DND-41 (cell line): ENCODE measurements at places on chromosomes 5 and 9.

DNA sequence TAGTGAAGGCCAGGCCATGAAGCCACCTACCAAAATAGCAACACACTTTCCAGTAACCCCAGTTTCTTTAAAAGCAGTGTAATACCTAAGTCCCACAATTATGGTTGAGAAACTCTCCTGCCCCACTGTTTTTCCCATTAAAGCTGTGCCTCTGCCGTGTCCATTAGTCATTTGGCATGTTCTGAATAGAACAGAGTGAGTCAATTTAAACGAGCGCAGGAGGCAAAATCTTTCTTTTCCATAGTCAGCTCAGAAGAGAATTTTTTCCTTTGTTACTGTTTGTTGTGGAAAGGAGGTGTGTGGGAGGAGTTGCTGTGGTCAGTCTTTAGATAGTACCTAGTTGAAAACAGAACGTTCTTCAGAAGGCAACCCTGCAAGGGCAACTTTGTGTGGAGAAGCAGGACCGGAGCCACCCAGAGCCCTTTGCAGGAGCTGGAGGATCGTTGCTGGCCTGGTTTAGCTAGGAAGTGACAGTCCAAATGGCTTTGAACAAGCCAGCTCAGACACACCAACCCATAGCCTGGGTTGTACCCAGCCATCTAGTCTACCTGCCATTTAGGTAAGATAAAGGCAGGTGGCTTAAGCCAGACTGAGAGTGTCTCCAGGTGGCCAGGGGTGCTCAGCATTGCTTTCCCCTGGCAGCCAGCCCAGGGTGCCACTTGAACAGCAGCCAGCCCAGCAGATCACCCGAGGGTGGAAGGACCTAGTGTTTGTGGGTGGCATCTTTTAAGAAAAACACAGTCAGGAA is 30.4 kb downstream of the GADD45G start:
- no peak for DNase-seq

GRCh38 chr5:141969783-141970771 is 1.2 kb downstream of the RNF14 start:
- DNase-seq, result peak; percentile 24

- no peak for DNase-seq
Observed at GRCh38 chr5:176772271-176773210, 37.8 kb upstream of the UNC5A start.

GRCh38 chr5:142783601-142784341 is 13.6 kb downstream of the ARHGAP26 start:
- peak; percentile 33 for DNase-seq

DNA sequence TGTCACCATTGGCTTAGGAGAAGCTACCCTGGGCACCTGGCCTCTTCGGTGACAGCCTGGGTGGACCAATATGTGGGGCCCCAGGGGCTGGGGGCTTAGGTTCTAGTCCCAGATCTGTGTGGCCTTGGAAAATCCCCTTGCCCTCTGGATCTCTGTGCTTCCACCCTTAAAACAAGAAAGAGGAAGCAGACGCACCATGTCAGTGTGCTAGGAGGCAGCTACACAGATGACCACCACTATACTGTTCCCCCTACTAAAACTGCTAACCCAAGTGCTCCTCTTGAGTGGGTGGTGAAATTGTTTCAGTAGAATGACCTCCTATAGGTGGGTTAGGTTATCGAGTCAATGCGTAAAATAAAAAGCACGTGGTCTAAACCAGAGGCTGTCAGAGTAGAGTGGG is 31.0 kb downstream of the AFAP1L1 start:
- no peak for DNase-seq

GRCh38 chr5:58235299-58235698 is 224.6 kb downstream of the PLK2 start:
- no peak for DNase-seq

GRCh38 chr5:68843624-68844364 is 250.0 kb upstream of the SLC30A5 start:
- DNase-seq, result no peak

- no peak for DNase-seq
Observed at GRCh38 chr5:2749514-2750025, 1.9 kb downstream of the IRX2 start.

GRCh38 chr5:14376789-14377188 is 204.8 kb upstream of the OTULINL start:
- DNase-seq, result no peak

DNA sequence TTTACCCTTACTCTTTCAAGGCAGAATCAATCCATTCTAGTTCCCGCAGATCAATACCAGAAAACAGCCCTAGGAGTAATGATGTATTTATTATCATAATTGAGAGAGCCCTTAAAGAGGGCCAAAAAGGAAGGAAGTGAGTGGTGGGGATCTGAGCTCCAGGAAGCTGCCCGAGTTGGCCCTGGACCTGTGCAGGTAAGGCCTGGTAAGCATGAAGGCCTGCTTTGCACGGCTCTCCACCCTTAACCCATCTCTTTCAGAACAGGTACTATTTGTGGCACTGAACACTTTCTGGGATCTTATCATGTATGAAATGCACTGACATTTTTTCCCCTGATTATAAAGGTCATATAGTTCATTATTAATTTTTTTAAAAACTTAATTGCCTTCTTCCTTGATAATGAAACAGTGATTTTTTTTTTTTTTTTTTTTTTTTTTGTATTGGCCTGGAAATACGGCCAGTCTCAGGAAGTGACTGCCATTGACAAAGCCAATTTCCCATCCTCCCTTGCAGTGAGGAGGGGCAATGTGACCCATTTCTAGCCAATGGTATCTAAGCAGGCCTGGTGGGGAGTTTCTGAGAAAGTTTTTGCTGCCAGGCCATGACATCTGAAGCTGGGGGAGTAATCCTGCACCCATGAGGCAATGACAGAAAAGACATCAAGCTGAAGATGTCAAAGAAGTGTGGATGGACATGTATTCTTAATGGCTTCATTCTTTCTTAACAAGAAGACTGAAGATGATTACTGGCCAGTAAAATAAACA is 6.3 kb upstream of the MVB12B start:
- DNase-seq, result no peak

DNA sequence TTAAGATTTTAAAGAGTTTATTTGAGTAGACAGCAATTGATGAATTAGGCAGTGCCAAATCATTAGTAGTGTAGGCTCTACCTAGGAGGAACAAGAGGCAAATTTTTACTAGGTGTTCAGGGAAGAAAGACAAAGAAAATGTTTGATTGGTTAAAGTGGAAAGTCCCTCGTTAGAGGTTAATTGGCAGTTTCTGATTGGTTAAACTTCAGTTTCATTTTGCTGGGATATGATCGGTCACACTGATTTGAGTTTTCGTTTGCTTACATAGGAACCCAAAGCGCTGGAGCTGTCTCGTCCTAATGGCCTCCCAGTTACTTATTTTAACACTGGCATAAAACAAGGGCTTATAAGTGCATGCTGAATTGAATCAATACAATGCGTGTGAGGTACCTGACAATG is 15.1 kb downstream of the DMAC1 start:
- DNase-seq, result no peak

DNA sequence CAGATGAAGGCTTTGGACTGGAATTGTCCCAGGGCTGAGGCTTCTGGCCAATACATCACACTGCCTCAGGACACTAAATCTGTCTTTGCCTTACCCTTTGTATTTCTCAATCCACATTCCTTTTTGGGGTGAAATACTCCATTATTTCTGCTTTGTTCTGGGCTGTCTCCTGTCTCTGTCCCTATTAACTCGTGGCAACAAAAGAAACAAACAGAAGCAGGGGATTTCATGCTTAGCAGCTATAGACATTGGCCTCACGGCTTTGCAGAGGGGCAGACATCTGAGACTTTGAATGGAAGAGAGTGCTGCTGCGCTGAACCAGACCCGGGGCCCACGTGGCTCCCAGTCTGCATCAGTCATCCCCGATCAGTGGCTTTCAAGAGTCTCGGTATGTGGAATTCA is 129.7 kb downstream of the ARL15 start:
- no peak for DNase-seq

- DNase-seq, result no peak
Observed at GRCh38 chr5:86997516-86997915, 270.2 kb upstream of the RASA1 start.

GRCh38 chr5:176559683-176560082 is 10.5 kb downstream of the CDHR2 start:
- DNase-seq, result peak; percentile 31

DNA sequence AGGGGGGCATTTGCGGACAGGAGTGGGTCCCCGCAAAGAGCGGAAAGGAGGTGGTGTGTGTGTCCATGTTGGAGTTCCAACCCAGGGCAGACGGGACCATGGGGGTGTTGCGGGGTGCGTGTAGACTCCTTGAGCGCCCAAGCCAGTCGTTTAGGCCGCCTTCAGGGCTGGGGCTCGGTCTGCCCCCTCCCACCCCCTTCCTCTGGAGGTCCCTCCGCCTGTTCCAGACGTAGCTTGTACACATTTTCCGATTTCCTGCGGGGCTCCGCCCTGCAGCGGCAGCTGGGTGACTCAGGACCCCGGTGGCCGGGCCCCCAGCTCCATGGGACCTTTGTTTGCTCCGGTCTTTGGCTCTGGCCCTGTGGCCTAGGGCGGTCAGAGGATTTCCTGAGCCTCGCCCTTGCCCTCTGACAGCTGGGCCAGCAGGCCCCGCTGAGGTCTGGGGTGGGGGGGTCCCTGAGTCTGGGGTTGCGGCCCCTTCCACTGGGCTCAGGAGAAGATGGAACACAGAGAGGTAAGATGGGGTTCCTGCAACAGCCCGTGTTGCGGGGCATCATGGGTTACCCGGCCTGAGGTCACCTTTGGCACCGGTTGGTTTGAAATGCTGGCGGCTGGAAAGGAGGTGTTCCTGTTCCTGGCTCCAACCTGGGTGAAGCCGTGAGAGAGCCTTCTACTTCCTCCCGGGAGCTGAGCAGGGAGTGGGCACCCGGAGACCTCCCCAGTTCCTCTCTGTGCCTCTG is 1.5 kb downstream of the PKN3 start:
- no peak for DNase-seq

- no peak for DNase-seq
Observed at GRCh38 chr9:108278341-108278740, 577.4 kb downstream of the ACTL7B start.

DNA sequence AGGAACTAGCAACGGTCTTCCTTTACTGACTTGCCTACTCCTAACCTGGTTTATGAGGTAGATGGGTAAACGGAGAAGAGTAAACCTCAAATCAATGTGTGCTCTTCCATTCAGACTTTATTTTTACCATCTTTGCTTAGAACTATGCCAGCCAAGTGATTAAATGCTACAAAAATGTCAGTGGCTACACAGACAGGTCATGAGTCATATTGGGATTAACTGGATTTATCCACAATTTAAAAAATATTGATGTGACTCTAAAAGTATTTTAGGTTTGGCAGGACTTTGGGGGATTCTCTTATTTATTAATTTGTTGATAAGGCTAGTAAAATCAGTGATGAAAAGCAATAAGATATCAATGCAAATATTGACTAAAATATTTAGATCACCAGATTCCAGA is 275.0 kb downstream of the PLK2 start:
- DNase-seq, result no peak

DNA sequence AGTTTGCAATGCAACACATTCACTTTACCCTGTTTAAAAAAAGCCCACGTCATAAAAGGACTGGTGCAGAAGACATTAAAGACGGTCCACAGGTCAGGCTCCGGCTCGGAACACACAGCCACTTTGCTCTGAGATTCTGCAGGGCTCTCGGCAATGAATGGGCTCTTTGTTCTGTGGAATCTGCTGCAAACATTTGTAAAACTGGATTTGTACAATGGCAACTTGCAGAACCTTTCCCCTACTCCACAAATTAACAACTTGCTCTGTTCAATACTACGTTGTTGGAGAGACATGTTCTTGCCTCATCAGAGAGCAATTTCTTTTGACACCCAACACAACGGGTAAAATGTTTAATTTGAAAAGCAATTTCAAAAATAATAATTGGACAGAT is 13.0 kb upstream of the NR5A1 start:
- DNase-seq, result no peak

GRCh38 chr5:111602817-111603445 is 90.6 kb upstream of the STARD4 start:
- DNase-seq, result no peak

- no peak for DNase-seq
Observed at GRCh38 chr9:137446851-137447471, 5.8 kb upstream of the ENTPD8 start.

- DNase-seq, result no peak
Observed at GRCh38 chr9:127122176-127123063, at the start of gene ANGPTL2. Gene ANGPTL2, minus strand, starts transcription at chr9:127122635. Its CDS starts 13,904 bp downstream, at chr9:127108731.

GRCh38 chr5:94028001-94028400 is 286.6 kb upstream of the POU5F2 start:
- DNase-seq, result no peak

- DNase-seq, result no peak
Observed at GRCh38 chr5:32933692-32934091, 222.6 kb downstream of the NPR3 start.

GRCh38 chr5:8644377-8644776 is 775.4 kb downstream of the MTRR start:
- DNase-seq, result no peak

GRCh38 chr9:36987409-36987808 is 46.7 kb downstream of the PAX5 start:
- DNase-seq, result no peak

- DNase-seq, result no peak
Observed at GRCh38 chr5:22998774-22999173, 145.6 kb upstream of the CDH12 start.

DNA sequence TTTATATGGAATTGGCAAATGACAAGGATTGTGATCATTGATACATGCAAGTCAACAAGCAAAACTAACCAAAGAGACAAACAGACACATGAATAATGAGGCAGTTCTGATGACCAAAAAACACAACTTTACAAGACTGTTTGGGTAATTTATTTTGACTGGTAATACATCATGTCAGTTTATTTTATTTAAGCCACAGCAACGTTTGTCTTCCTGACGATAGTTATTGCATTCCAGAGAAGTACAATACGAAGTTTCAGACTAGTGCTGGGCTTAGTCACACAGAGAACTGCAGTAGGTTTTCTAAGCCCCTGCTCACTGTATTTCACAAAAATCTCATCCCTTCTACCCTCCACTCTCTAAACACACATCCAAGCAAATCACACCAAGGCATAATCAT is 514.2 kb downstream of the RAB3C start:
- DNase-seq, result no peak

- DNase-seq, result no peak
Observed at GRCh38 chr5:173967241-173967640, 21.7 kb upstream of the C5orf47 start.

DNA sequence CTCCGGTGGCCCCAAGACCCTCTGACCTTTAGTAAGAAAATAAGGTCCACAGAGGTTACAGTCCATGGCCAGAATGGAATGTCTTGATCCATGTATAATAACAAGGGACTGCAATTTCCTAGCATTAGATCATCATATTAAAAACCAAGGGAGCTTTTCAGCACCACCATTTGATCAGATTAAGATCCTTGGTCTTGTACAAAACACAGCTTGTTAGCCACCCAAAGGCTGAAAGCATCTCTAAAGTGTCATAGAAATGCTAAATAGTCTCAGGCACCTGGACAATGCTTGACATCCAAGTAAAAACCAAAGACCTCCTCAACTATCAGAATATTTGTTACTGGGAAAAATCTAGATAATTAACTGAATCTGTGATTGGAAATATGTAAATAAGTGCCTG is 50.3 kb upstream of the VPS13A start:
- no peak for DNase-seq
